Heart right ventricle (tissue), 16 donors: ENCODE measurements at places on chromosomes 4 and X. TPM values are rescaled to one million over a fixed set of nuclear protein-coding genes. Genes with fewer than 3 reads are reported as not detected.
A peak's percentile ranks its signal among the peaks of the same experiment; 100 is the strongest.

XAGE3 gene
- total RNA-seq: not detected

HMX1 gene
- not detected for total RNA-seq

RPS6KA6 gene
- 0.45 TPM for total RNA-seq

RTL9 gene
- total RNA-seq: 1.2 TPM

COL4A6 gene
- 10.8 TPM for total RNA-seq

FGB gene
- total RNA-seq: not detected

IGFBP7 gene
- 498 TPM for total RNA-seq

METTL14 gene
- total RNA-seq: 28.8 TPM

- DNase-seq: no peak
- no peaks in the 10 kb centered on the region for H3K27me3 ChIP-seq
- H3K36me3 ChIP-seq: peaks cover under 1% of the 10 kb centered on the region
- no peak overlapping the region for H3K27ac ChIP-seq
These were observed 21.1 kb downstream of the ANXA5 start for GRCh38 chr4:121675715-121676114.

- no peak overlapping the region for H3K27ac ChIP-seq
- H3K27me3 ChIP-seq: no peaks in the 10 kb centered on the region
- H3K4me1 ChIP-seq: no peaks in the 10 kb centered on the region
- H3K4me3 ChIP-seq: no peak overlapping the region
- H3K36me3 ChIP-seq: no peaks in the 10 kb centered on the region
These were observed 168.5 kb upstream of the ATOH1 start for GRCh38 chr4:93660036-93660435.

- no peaks in the 10 kb centered on the region for H3K4me1 ChIP-seq
- no peaks in the 10 kb centered on the region for H3K27me3 ChIP-seq
- H3K36me3 ChIP-seq: no peaks in the 10 kb centered on the region
These were observed 1.4 kb downstream of the INTU start for GRCh38 chr4:127634181-127634580.

- peak overlapping the region; percentile 95 for H3K27ac ChIP-seq
- peaks cover 42% of the 10 kb centered on the region for H3K4me1 ChIP-seq
- no peaks in the 10 kb centered on the region for H3K27me3 ChIP-seq
- H3K36me3 ChIP-seq: no peaks in the 10 kb centered on the region
- no peak for DNase-seq
These were observed 1.0 kb downstream of the PGRMC2 start for GRCh38 chr4:128286474-128287058.

DNA sequence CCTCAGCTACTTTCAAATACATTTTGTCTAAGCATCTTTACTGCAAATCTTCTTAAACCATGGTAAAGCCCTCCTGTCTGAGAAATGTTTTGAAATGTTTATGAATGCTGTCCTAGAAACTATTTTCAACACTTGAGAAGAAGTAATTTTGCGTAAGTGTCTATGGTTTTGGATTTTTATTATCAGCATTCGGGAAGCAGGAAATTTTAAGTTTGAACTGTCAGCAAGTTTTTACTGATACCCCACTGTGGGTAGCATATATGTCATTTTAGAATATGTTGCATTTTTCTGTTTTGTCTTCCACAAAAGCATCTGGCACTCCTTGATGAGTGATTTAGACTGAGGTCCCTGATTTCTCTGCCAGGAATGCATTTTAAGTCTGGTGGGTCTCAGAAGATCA is 302.4 kb upstream of the GIMD1 start:
- no peaks in the 10 kb centered on the region for H3K27me3 ChIP-seq
- H3K36me3 ChIP-seq: no peaks in the 10 kb centered on the region

GRCh38 chr4:123858465-123858864 is 461.9 kb downstream of the SPRY1 start:
- DNase-seq: no peak
- H3K4me1 ChIP-seq: peaks cover 52% of the 10 kb centered on the region
- peak overlapping the region; percentile 79 for H3K27ac ChIP-seq
- H3K27me3 ChIP-seq: no peaks in the 10 kb centered on the region

DNA sequence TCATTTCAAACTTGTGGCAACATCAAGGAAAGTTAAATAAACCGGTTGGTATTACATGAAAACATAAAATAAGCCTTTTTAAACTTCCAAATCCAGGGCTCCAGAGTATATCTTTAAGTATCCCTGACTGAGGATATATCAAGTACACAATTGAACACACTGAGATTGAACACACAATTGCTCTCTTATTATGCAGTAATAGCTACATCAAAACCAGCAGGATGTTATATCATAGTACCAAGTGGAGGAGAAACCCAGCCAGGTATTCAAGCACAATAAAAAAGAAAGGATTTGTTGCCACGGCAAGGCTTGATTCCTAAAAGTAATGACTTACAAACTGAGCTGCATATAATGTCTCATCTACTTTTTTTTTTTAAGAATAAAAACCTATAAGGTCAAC is 605.8 kb downstream of the SPOCK3 start:
- no peaks in the 10 kb centered on the region for H3K27me3 ChIP-seq
- H3K4me1 ChIP-seq: no peaks in the 10 kb centered on the region
- no peak overlapping the region for H3K27ac ChIP-seq

- no peak overlapping the region for H3K4me3 ChIP-seq
- DNase-seq: no peak
- no peaks in the 10 kb centered on the region for H3K27me3 ChIP-seq
- no peaks in the 10 kb centered on the region for H3K4me1 ChIP-seq
- no peak overlapping the region for H3K27ac ChIP-seq
These were observed 37.2 kb upstream of the GPR78 start for GRCh38 chr4:8542776-8543525.

- peak; percentile 87 for DNase-seq
- peak within 1 kb of the TSS; percentile 64 for H3K27ac ChIP-seq
- H3K27me3 ChIP-seq: peaks cover 46% of the 10 kb centered on the region
- peak within 1 kb of the TSS; percentile 87 for H3K4me3 ChIP-seq
These were observed at the start of gene EDA for GRCh38 chrX:69615779-69616456. Gene EDA (plus strand): TSS chrX:69616113.

GRCh38 chr4:181143250-181143854 is 1099.8 kb upstream of the TENM3 start:
- no peak overlapping the region for H3K27ac ChIP-seq
- peak; percentile 61 for DNase-seq
- H3K4me1 ChIP-seq: no peaks in the 10 kb centered on the region
- H3K4me3 ChIP-seq: no peak overlapping the region
- no peaks in the 10 kb centered on the region for H3K36me3 ChIP-seq
- no peaks in the 10 kb centered on the region for H3K27me3 ChIP-seq

- no peaks in the 10 kb centered on the region for H3K4me1 ChIP-seq
- no peak overlapping the region for H3K27ac ChIP-seq
- H3K4me3 ChIP-seq: no peak overlapping the region
These were observed 747.6 kb downstream of the PCDH7 start for GRCh38 chr4:31467781-31468180.

DNA sequence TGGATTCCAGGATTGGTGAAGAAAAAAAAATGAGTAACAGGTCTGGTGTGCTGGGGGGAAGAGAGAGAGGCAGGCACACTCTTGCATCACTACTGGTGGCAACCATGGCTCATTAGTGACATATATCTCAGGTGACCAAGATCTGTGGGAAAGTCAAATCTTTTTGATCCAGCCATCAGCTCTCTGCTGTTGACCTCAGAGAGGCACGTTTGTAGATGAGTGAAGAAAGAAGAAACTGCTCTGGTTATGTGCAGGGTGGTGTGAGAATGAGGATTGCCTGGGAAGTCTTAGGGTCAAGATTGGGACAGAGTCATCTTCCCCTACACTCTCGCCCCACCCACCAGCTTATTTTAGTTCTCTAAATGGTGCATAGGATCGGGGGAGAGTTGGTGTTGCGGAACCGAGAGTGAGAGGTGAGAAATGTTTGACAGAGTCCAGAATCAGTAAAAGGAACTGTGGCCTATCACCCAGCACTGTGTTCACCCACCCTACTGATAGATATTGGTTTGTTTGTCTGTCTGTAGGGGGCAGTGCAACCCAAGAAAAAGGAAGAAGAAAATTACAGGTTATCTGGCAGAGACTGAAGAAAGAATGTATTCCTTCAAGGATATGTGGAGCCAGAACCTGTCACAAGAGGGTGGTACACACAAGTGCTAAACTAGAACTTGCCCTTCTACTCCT is 21.9 kb downstream of the ARMCX6 start:
- H3K36me3 ChIP-seq: no peaks in the 10 kb centered on the region
- H3K27ac ChIP-seq: no peak overlapping the region
- peaks cover 28% of the 10 kb centered on the region for H3K27me3 ChIP-seq
- DNase-seq: peak; percentile 49
- H3K4me3 ChIP-seq: no peak overlapping the region

DNA sequence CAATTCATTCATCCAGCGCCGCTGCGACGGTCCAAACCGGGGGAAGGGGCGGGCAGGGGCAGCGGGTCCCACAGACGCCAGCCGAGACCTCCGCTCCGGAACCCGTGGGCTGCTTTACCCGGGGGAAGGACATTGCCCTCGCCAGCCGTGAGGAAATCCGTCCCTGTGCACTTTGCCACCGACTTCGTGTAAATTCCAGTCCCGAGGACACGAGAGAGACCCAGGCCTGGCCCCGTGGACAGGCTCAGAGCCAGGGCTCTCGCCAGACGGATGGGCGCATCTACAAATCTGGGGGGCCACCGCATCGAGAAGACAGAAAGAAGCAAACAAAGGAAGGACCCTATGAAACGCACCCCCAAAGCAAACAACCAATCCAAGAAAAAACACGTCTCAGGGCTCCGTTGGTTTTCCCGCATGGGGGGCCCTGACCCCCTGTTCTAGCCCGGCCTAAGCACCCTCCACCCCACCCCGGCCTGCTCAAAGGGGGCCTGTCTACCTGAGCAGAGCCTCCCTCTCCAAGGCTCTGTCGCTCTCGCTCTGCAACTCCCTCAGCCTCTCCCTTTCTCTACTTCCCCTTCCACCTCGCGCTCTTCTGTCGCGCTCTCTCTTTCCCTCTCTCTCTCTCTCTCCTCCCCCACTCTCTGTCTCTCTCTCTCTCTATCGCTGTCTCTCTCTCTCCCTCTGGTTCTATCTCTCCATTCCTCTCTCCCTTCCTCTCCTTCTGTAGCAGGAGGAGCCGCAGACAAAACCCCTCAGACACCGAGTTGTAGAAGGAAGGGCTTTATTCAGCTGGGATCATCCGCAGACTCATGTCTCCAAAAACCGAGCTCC is 11.3 kb downstream of the FRG2 start:
- no peaks in the 10 kb centered on the region for H3K36me3 ChIP-seq
- peaks cover 14% of the 10 kb centered on the region for H3K4me1 ChIP-seq
- H3K4me3 ChIP-seq: no peak overlapping the region
- no peak overlapping the region for H3K27ac ChIP-seq
- peaks cover 98% of the 10 kb centered on the region for H3K27me3 ChIP-seq
- DNase-seq: no peak

- H3K36me3 ChIP-seq: no peaks in the 10 kb centered on the region
- H3K4me1 ChIP-seq: no peaks in the 10 kb centered on the region
- H3K27ac ChIP-seq: no peak overlapping the region
- no peaks in the 10 kb centered on the region for H3K27me3 ChIP-seq
- H3K4me3 ChIP-seq: no peak overlapping the region
- no peak for DNase-seq
These were observed 1700.6 kb upstream of the TENM3 start for GRCh38 chr4:180542445-180543100.

- peak; percentile 33 for DNase-seq
- no peak overlapping the region for H3K4me3 ChIP-seq
- H3K27ac ChIP-seq: no peak overlapping the region
- no peaks in the 10 kb centered on the region for H3K36me3 ChIP-seq
- peaks cover 37% of the 10 kb centered on the region for H3K4me1 ChIP-seq
These were observed 81.0 kb upstream of the STIM2 start for GRCh38 chr4:26779674-26780073.

DNA sequence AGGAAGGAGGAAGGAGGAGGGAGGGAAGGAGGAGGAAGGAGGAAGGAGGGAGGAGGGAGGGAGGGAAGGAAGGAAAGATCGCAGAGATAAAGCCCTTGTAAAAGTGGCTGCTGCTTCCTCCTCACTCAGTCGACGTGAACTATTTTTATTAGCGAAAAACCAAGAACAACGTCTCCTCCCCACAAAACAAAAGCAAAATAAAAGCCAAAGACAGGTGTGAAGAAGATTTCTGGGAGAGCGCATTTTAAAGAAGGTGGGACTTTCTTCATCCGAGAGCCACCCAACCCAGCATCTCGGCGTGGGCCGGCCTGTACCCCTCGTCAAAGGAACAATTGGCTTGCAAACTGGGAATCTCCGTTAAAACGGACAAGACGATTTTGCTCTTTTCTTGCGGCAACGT is 40.7 kb upstream of the ASMTL start:
- H3K27ac ChIP-seq: peak overlapping the region; percentile 61
- H3K27me3 ChIP-seq: peaks cover under 1% of the 10 kb centered on the region
- peak overlapping the region; percentile 28 for H3K4me3 ChIP-seq
- H3K4me1 ChIP-seq: peaks cover 7% of the 10 kb centered on the region
- H3K36me3 ChIP-seq: no peaks in the 10 kb centered on the region
